Dermis lymphatic vessel endothelial cell (primary cell): ENCODE measurements at places on chromosomes 5 and 9. TPM values are rescaled to one million over a fixed set of nuclear protein-coding genes. Genes with fewer than 3 reads are reported as not detected.

SPINK13 gene
- total RNA-seq, result not detected in 2 replicates

CCDC192 gene
- total RNA-seq, result not detected in 2 replicates

SVEP1 gene
- total RNA-seq, result under 0.01 TPM in 1 of 2 replicates, not detected in the other

ARID3C gene
- under 0.01 and 0.09 TPM in 2 replicates for total RNA-seq
